ENCODE measurements at places on chromosomes 3 and 15. TPM values are rescaled to one million over a fixed set of nuclear protein-coding genes. Genes with fewer than 3 reads are reported as not detected.

GRCh38 chr3:11641683-11642430 lies 1.9 kb downstream of the VGLL4 start:
- no peak for DNase-seq

- no peak for DNase-seq
Measured at GRCh38 chr3:16203671-16204629, 29.5 kb downstream of the GALNT15 start.

GRCh38 chr3:150132101-150132749 lies 161.5 kb upstream of the PFN2 start:
- DNase-seq, result no peak

Gene CGNL1
- total RNA-seq, result 10.0 TPM

DNA sequence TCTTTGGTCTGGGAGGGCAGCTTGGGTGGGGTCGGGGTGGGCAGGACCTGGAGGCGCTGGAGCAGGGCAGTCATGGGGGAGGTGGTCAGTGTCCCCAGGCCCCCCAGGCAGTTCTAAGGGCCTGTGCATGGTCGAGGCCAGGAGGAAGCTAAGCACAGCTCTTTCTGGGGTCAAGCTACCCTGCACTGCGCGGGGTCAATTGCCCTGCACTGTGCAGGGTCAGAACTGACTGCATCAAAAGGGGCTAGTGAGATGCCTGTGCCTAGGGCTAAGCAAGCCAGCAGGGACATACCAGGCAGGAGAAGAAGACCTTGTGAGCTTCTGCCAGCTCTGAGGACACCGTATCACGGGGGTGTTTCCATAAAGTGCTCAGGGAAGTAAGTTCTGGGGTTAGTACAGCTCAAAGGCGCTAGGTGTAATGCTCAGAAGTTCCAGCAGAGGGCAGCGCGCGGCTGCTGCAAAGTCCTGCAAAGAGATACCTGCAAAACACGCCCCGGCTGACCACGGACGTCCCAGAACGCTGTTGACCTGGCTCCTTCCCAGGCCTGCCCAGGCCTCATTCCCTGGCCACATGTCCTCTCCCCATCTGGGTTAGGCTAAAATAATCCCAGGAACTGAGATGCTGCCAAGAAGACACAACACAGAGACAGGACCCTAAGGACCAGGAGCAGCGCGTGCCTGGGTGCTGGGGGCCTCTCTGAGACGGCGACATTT lies 18.8 kb upstream of the IQSEC1 start:
- DNase-seq, result peak; percentile 93

- DNase-seq, result no peak
Measured at GRCh38 chr3:127102587-127102986, 90.3 kb upstream of the PRR23E start.

Gene RAB6B
- total RNA-seq, result 58.8 TPM

Gene MUC4
- total RNA-seq, result not detected
